Renal cortex interstitium (tissue), 15 donors: ENCODE measurements at places on chromosomes 7 and 10.

GRCh38 chr10:34890939-34891338 lies 75.8 kb upstream of the PARD3 start:
- no peak for DNase-seq

GRCh38 chr10:26574783-26575182 lies 122.7 kb upstream of the PDSS1 start:
- no peak for DNase-seq

DNA sequence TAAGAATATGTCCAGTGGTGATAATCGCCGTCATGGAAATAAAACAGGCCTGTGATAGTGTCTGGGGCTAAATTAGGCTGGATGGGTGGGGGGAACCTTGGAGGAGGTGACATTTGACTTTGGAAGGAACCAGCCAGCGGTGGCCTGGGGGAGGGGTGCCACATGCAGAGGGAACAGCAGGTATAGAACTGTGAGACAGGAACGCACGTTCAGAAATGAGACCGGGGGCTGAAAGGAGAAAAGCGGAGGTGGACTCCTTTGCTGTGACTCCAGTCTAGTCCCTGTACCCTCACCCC lies 2.6 kb upstream of the CYP26A1 start:
- no peak for DNase-seq

- no peak for DNase-seq
Observed at GRCh38 chr7:106110885-106111654, 1.0 kb downstream of the SYPL1 start.

- no peak for DNase-seq
Observed at GRCh38 chr7:17037356-17037755, 155.6 kb upstream of the AGR3 start.

DNA sequence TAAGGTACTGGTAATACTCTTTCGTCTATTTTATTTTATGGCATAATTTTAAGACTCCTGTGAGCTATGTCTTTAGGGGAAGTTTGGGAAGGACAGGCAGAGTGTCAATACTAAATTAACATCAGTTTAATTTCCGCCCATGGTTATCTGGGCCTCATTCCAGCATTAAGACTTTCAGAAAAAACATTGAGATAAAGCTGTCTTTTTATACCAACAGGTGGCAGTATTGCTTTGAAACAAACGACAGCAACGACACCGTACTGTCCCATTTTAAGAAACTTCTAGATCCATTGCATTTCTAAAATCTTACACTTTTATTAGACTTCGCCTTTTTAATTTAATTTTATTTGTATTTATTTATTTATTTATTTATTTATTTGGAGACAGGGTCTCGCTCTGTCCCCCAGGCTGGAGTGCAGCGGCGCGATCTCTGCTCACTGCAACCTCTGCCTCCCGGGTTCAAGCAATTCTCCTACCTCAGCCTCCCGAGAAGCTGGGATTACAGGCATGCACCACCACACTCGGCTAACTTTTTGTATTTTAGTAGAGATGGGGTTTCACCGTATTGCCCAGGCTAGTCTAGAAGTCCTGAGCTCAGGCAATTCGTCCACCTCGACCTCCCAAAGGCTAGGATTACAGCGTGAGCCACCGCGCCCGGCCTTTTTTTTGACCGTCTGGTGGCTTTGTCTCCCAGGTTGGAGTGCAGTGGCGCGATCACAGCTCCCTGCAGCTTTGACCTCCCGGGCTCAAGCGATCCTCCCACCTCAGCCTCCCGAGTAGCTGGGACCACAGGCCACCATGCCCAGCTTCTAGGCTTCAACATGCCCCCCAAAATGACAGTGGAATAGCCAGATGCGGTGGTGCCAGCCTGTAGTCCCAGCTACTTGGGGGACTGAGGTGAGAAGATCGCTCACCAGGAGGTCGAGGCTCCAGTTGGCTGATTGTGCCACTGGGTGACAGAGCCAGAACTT lies 78.7 kb upstream of the C1GALT1 start:
- peak; percentile 16 for DNase-seq

- DNase-seq, result no peak
Observed at GRCh38 chr7:123770378-123770777, 21.6 kb upstream of the WASL start.

GRCh38 chr10:50456719-50457118 lies 167.0 kb downstream of the SGMS1 start:
- no peak for DNase-seq

GRCh38 chr7:134907000-134907399 lies 79.3 kb upstream of the AGBL3 start:
- DNase-seq, result no peak

DNA sequence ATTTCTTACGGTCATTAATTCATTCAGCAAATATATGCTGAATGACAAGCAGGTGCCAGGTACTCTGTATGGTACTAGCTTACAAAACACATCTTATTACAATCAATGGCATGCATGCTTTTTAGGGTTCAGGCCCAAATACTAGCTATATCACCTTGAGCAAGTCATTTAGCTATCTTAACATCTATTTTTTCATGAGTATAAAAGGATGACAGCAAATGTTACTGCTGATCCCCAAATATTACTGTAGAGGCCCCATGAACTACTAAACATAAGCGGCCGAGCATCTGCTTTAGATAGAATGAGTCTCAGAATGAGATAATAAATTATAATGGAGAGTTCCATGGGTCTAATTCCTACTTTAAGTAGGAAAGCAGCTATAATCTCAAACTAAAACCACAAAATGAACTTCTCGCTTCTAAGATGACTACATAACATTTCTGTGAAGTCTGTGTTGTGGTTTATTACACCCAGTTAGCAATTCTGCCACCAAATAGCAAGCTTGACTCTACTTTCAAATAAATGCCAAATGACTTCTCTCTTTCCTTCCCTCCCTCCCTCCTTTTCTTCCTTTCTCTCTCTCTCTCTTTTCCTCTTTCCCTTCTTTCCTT lies 113.7 kb upstream of the LRRN3 start:
- DNase-seq, result no peak

- DNase-seq, result no peak
Observed at GRCh38 chr7:47046949-47047348, 535.0 kb downstream of the TNS3 start.

- peak; percentile 13 for DNase-seq
Observed at GRCh38 chr10:105691811-105692210, 1050.7 kb downstream of the SORCS3 start.

- no peak for DNase-seq
Observed at GRCh38 chr7:148287538-148287937, 303.0 kb upstream of the C7orf33 start.

DNA sequence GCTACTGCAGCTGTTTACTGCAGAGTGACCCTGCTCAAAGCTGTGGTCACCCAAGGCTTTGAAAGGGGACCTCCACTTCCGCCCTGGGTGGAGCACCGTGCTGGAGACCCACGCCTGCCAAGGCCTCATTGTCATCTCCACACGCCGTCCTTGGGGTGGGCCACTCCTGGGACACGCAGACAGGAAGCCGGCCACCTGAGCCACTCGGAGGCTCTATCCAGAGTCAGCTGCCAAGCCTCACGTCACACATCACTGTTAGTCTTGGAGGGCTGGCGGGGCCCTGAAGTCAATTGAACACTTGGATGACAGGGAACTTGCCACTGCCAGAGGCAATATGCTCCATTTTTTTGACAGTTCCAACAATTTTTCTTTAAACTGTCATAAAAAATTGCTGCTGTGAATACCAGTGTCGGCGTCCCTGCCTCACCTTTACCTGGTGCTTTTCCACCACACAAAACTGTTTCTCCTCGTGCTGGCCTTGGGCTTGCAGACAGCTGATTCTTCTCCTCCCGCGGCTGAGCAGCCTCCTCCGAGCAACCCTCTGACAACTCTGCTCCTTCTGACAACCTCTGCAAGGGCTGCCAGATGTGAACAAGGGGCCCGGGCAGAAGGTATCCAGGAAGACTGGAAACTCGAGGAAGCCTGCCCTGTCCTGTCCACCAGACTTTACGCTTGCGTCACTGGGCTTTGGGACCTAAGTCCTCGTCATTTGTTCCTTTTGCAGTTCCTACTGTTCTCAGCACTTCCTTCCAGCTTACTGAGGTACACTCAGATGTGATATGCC lies 81.9 kb downstream of the EGFR start:
- no peak for DNase-seq

DNA sequence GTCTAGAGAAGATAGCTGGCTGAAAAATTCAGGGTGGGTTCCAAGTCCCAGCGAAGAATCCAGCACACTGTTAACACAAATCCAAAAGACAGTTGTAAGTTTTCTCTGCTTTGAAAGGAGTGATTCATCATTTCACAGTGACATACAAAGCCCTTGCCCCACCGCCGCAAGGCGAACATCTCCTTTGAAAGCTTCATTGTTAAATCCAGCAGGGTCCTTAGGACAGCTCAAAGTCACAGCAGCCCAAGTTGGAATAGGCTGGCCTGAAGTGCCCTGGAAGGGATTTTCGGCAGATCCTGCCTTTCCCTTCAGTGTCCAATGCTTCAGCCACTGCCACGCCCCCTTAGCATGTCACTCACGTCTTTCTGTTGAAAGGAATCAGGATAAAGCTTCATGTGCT lies 526.1 kb downstream of the CALN1 start:
- DNase-seq, result no peak

DNA sequence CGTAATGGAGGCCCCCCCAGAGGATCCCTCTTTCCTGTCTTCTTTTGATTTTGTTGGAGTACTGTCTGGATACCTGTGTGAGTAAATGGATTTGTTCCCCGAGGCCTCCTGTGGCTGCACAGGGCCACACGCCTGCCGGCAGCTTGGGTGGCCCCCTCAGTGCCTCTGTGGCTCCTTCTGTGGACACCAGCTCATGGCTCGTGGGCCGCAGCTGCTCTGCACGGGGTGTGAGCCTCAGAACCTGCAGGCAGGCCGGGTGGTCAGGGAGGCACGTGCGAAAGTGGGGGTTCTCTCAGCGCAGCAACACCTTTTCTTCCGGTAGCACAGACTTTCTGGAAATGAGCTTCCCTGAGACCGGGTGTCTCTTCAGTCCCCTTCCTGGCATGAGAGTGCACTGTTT lies 70.3 kb downstream of the WDR37 start:
- no peak for DNase-seq

DNA sequence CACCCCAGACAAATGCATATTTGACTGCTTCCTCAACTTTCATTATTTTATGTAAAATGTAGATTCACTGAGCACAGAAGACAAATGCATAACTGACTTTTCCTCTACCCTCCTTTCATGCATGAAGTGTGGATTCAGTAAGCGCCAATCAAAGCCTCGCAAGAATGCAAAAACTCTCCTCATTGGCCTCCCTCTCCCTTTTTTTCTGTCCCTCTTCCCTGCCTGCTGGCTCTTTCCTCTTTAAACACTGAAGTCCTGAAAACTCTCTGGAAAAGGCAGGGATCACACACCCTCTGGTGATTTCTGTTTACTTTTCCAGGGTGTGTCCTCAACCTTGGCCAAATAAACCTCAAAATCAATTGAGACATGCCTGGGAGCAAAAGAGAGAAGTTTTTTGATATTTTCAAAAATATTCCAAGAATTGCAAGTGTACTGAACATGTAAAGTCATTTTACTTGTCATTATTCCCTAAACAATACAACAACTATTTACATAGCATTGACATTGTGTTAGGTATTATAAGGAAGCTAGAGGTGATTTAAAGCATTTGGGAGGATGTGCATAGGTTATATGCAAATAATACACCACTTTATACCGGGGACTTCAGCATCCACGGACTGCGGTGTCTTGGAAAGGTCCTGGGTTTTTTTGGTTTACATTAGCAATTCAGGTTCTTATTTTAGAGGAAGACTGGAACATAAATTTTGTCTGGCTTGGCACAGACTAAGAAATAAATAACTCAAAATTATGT lies 71.4 kb downstream of the SEC61G start:
- DNase-seq, result no peak

GRCh38 chr10:115903207-115903606 lies 369.8 kb downstream of the GFRA1 start:
- DNase-seq, result no peak

- DNase-seq, result no peak
Observed at GRCh38 chr10:120221873-120222485, 235.0 kb upstream of the PLPP4 start.

DNA sequence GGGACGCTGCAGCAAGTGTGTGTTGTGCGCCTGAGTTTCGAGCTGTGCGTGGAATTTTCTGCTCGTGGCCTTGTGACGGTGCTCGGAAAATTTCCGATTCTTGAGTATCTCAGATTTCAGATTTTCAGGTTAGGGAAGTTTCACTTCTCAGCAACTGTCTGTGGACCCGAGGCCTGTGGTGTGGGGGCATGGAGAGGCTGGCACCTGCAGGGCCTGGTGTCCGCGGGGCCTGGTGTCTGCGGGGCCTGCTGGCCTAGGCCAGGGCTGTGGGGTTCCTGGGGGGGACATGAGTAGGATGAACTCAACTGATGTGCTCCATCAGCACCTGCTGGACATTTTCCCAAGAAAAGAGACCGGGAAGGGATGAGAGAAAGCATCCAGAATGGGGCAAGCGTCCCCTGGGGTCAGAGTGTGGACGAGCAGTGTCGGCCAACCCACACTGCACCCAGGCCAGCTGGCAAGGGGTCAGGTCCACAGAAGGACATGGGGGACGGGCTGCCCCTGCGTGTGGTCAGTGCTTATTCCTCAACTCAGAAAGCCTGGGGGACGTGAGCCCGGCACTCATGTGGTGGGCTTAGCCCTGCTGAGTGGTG lies 31.3 kb upstream of the SHH start:
- DNase-seq, result no peak

- DNase-seq, result no peak
Observed at GRCh38 chr10:76169246-76169645, 737.8 kb downstream of the LRMDA start.

GRCh38 chr7:16780596-16780995 lies 24.2 kb downstream of the AGR2 start:
- DNase-seq, result no peak

- no peak for DNase-seq
Observed at GRCh38 chr7:157111311-157111710, 27.4 kb upstream of the UBE3C start.
